ENCODE measurements at places on chromosomes 11 and 22. TPM values are rescaled to one million over a fixed set of nuclear protein-coding genes. Genes with fewer than 3 reads are reported as not detected.

Gene CLNS1A
- 212 TPM for total RNA-seq

Gene CLTCL1
- total RNA-seq = 5.0 TPM

Gene MMP3
- total RNA-seq = not detected

Gene TBX10
- total RNA-seq = not detected

Gene ISX
- not detected for total RNA-seq

Gene OR51B2
- total RNA-seq = not detected

Gene SLC25A45
- 6.7 TPM for total RNA-seq

Gene MMP27
- not detected for total RNA-seq

Gene POTEH
- not detected for total RNA-seq

Gene UPB1
- 1.3 TPM for total RNA-seq

Gene TECTA
- not detected for total RNA-seq

Gene CD3G
- total RNA-seq = 158 TPM

Measured in Karpas-422 (cell line).